ENCODE measurements at places on chromosomes 5 and 9. TPM values are rescaled to one million over a fixed set of nuclear protein-coding genes. Genes with fewer than 3 reads are reported as not detected.

Gene PCDHA11
- 0.07 TPM for polyA plus RNA-seq

Gene NFIL3
- polyA plus RNA-seq, result 25.0 TPM

Gene ZBTB26
- polyA plus RNA-seq, result 1.4 TPM

Gene SPATA31A3
- polyA plus RNA-seq, result not detected

Gene CETN3
- polyA plus RNA-seq, result 16.6 TPM

Gene CDH9
- polyA plus RNA-seq, result not detected

Gene GPR150
- polyA plus RNA-seq, result 0.60 TPM

Gene JAKMIP2
- under 0.01 TPM for polyA plus RNA-seq

Gene DOCK8
- polyA plus RNA-seq, result 22.8 TPM

Gene STXBP1
- polyA plus RNA-seq, result 3.7 TPM

Gene RPL37
- 2,184 TPM for polyA plus RNA-seq

Gene ANKRD31
- not detected for polyA plus RNA-seq

Gene ADAMTS13
- 0.60 TPM for polyA plus RNA-seq

Gene RGS7BP
- polyA plus RNA-seq, result not detected

Gene CLPTM1L
- polyA plus RNA-seq, result 33.1 TPM

Gene FAM221B
- 0.03 TPM for polyA plus RNA-seq

Gene LSM11
- polyA plus RNA-seq, result 2.0 TPM

Gene PAPPA
- 0.63 TPM for polyA plus RNA-seq

Gene RANBP17
- 1.8 TPM for polyA plus RNA-seq

Gene RFESD
- polyA plus RNA-seq, result not detected

Gene MFAP3
- polyA plus RNA-seq, result 2.8 TPM

Gene LCN10
- 9.2 TPM for polyA plus RNA-seq

Gene INSL6
- polyA plus RNA-seq, result not detected

Gene DMRT3
- polyA plus RNA-seq, result not detected

Gene SIT1
- 15.9 TPM for polyA plus RNA-seq

Gene LRRC19
- 25.9 TPM for polyA plus RNA-seq

Gene EMB
- 2.3 TPM for polyA plus RNA-seq

Gene CCL27
- 0.63 TPM for polyA plus RNA-seq

Gene OR13D1
- not detected for polyA plus RNA-seq

Gene FBLL1
- polyA plus RNA-seq, result not detected

Gene ANKRD34B
- not detected for polyA plus RNA-seq

Gene SPARC
- polyA plus RNA-seq, result 47.6 TPM

Gene SLC22A4
- 0.58 TPM for polyA plus RNA-seq

Gene IDNK
- 22.2 TPM for polyA plus RNA-seq

Gene SLC1A1
- 5.4 TPM for polyA plus RNA-seq

Gene CER1
- not detected for polyA plus RNA-seq

Gene PCDHGA9
- 0.79 TPM for polyA plus RNA-seq

Gene PRDM9
- not detected for polyA plus RNA-seq

Gene GLRA1
- not detected for polyA plus RNA-seq

Gene AMBP
- polyA plus RNA-seq, result not detected

Gene PCDHGA10
- 0.23 TPM for polyA plus RNA-seq

Gene SLC31A1
- 12.0 TPM for polyA plus RNA-seq

Gene MLANA
- polyA plus RNA-seq, result not detected

Gene COL23A1
- polyA plus RNA-seq, result 0.96 TPM
